Choroid plexus epithelial cell (primary cell): ENCODE measurements at places on chromosomes 6 and 20.

- peak; percentile 13 for DNase-seq
Measured at GRCh38 chr6:96811136-96811535, 26.1 kb downstream of the GPR63 start.

DNA sequence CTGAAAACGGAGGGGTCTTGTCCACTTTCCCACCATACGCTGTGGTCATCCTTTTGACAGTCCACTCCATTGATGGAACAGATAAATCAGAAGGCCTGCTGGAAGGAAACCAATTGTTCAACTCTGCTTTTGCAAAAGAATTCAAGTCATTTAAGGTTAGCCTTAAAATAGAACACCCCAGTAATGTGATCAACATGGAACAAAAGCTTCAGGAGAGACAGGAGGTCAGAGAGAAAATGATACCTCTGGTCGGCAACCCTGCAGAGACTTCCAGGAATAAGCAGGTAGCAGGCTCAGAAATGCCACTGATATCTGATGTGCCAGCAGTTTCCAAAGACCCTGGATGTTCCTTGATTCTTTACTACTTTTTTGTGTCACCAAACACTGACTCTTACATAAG lies 39.6 kb upstream of the SHLD1 start:
- DNase-seq: peak; percentile 23

DNA sequence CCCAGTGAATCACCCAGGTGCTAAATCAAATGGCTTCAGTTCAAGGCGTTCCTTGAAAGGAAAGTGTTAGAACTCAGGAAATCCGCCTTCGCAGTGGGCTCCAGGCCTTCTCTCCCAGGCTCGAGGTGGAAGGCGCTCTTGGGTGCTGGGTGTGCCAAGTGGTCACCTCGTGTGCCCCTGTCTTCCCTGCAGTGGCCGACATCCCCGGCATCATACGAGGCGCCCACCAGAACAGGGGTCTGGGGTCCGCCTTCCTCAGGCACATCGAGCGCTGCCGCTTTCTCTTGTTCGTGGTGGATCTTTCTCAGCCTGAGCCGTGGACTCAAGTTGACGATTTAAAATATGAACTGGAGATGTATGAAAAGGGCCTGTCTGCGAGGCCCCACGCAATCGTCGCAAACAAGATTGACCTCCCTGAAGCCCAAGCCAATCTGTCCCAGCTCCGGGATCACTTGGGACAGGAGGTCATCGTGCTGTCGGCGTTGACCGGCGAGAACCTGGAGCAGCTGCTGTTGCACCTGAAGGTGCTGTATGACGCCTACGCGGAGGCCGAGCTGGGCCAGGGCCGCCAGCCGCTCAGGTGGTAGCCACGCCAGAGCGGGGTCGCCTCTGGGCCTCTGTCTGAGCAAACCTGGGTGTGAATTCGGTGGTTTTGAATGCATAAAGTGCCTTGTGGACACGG lies 17.8 kb downstream of the MTG2 start:
- DNase-seq: no peak

DNA sequence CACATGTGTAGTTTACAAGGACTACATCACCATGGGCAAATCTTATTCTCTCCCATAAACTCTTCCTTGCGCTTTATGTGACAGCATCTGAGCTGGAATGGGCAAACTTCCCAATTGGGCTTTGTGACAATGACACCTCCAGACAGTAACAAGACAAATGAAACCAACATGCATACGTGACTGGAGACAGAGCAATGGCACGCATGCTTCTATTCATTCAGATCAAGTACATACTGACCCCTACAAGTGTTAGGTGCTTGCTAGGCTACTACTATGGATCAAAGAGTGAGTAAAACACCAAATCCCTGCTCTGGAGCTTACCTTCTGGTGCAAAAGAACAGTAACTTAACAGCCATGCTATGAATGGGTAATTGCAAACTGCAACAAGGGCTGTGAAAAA lies 394.9 kb downstream of the BTBD9 start:
- DNase-seq: no peak

GRCh38 chr20:49345524-49345923 lies 67.7 kb upstream of the ZNFX1 start:
- DNase-seq: peak; percentile 33

DNA sequence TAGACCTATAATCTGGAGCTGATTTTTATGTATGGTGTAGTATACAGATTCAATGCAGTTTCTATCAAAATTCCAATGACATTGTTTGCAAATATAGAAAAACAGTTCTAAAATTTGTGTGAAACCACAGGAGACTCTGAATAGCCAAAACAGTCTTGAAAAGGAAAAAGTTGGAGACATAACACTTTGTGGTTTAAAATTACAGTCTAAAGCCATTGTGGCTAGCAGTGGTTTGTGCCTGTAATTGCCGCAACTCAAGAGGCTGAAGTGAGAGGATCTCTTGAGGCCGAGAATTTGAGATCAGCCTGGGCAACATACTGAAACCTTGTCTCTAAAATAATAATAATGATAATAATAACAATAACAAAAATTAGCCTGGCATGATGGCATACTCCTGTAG lies 213.7 kb downstream of the CDKAL1 start:
- DNase-seq: no peak

DNA sequence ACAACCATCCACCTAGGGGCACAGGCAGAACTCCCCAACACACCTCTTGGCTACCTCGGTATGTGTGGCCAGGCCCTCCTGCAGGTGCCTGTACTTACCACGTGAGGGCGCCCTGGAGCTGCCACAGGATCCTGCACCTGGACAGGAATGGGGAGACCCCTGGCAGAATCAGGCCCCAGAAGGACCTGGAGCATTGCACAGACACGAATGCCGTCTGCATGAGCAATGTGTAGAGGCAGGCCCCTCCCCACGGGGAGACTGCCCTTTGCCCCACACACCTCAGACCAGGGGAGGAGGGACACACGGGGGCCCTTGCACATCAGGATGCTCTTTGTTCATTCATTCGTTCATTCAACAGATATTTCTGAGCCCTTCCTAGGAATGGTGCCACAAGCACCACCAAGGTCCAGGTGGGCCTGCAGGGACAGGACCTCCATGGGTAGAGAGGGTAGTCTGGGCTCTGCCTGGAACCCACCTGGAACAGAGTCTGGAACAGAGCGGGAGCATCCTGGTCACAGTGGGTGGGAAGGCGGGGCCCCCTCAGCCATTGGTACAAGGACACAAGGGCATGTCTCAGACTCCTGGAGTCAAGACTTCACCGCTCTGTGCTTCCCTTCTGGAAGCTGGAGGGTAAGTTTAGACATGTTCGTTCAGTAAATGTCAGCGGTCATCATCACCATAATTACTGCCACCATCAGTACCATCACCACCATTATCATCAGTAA lies 32.3 kb downstream of the YTHDF1 start:
- peak; percentile 39 for DNase-seq

GRCh38 chr6:21604081-21604480 lies 10.5 kb downstream of the SOX4 start:
- no peak for DNase-seq

DNA sequence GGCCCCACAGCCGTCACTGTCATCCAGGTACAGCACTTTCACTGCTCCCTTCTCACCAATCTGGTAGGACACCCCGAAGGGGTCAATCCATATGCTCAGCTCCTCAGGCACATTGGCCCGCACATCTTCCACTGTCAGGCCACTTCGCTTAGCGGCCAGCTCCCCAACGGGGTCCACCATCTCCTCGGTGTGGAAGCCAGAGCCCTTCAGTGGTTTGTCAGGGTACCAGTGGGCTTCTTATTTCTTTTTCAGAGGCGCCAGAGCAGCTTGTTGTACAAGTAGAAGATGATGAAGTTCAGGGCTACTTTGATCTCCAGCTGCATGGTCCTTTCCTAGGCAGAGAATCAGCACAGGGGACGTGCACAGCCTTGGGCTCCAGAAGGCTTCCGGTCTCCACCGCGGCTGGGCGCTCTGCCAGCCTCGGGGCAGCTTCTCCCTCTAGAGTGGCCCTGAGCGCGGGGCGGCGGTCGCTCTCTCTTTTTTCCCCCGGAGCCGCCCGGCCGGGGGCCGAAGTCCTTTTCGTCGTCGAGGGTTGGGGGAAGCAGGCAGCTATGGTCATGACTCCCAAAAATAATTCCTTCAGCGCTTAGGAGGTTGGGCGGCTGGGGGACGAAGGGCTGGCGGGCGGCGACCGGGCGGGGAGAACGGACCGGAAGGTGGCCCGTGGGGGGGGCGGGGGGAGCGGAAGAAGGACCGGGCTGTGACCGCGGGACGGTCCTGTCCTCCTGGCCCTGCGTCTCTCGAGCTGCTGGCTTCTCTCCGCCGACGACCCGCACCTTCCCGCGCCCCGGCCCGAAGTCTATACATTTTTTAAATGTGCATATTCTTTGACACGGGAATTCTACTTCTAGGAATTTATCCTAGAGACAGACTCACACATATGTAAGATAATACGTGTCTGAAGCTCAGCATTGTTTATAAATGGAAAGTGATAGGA lies 6.5 kb upstream of the ZSCAN9 start:
- peak; percentile 65 for DNase-seq

DNA sequence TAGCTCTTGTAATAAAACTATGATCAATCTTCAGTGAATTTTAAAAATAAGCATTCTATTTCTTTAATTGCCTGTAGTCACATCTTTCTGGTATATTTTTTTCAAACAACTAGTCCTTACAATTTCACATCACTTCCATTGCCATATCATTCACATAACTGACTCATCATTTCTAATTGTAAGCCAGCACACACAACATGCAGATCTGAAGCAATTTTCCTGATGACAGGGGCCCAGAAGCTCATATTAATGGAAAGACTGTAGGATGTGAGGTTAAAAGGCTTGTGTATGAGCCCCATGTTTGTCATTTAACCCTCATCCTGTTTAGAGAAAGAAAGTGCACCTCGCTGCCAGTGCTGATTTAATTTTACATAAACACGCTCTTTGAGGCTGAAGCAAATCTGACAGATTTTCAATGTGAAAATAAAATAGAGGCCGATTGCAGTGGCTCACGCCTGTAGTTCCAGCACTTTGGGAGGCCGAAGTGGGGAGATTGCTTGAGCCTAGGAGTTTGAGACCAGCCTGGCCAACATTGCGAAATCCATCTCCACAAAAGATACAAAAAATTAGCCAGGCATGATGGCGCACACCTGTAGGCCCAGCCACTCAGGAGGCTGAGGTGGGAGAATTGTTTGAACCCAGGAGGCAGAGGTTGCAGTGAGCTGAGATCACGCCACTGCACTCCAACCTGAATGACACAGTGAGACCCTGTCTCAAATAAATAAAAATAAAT lies 40.1 kb upstream of the LTV1 start:
- peak; percentile 53 for DNase-seq
